Central memory CD8-positive, alpha-beta T cell (primary cell): ENCODE measurements at places on chromosomes 2 and 18.
A peak's percentile ranks its signal among the peaks of the same experiment; 100 is the strongest.

- no peak for DNase-seq
These were observed 366.2 kb downstream of the NUP35 start for GRCh38 chr2:183490489-183490888.

GRCh38 chr2:118670838-118671237 lies 176.6 kb downstream of the EN1 start:
- no peak for DNase-seq

GRCh38 chr2:217800433-217801114 lies 202.2 kb downstream of the TNS1 start:
- DNase-seq: no peak

GRCh38 chr2:185984670-185985069 lies 246.1 kb downstream of the FSIP2 start:
- DNase-seq: no peak

- no peak for DNase-seq
These were observed 54.7 kb downstream of the INO80D start for GRCh38 chr2:206031162-206031784.

DNA sequence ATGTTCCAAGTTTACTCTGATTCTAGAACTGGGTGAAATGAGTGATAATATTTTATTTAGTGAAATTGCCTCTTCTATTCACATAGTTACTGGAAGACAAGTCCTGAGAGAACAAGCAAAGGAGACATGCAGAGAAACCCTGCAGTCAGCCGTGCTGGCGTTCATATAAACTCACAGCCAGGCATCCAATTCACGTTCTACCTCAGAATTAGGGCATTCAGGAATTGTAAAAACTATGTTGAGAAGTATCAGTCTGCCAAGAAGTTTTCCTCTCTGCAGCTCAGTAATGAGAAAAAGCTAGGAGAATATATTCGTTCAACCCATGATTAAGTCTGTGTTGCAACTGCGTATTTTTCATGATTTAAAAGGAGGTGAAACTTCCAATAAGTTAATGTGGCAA lies 156.2 kb upstream of the DSEL start:
- DNase-seq: no peak

DNA sequence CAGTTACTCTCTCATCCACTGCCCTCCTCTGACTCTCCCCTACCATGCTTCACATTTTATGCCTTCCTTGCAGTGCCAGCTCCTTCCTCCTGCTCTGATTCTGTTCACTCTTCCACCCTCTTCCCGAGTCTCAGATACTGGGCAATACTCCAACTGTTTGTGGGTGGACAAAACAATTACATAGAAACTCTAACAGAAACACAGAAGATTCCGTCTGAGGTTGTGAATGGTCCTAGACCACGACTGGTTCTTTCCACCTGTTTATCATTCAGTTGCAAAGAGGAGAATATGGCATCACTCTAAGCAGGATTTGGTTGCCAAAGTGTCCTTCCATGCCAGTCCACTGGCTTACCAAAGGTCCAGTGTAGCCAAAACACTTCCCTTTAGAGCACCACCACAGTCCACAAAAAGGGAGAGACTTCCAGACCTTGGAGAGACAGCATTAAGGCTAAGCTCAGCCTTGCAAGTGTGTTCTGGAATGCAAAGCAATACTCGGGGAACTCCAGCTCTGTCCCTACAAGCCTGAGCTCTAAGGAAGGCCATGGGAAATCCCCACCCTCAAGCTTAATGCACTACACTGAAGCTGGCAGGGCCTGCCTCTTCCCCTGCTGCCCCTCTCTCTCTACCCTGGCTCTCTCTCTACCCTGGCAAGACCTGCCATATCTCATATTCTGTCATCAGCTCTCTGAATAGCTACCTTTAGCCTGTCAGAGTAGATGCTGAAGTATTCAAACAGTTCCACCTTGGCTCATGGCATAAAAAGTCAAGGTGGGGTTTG lies 33.6 kb upstream of the RND3 start:
- DNase-seq: no peak

DNA sequence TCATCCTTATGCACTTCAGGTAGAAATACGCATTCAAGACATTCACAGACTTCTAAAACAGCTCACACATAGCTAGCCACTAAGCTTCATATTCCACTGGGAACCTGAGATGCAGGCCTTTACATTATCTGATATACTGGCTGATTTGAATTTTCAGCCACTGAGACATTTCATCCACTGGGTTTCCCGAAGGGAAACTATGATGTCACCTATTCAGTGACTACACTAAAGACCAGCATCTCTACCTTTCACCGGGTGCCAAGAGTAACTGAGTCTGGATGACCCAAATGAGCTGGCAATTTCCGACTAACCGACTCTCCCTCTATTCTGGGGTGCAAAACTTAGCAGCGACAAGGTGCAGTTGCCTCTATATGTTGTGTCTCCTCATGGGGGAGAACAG lies 31.8 kb upstream of the SP140L start:
- DNase-seq: no peak

- no peak for DNase-seq
These were observed 51.6 kb upstream of the FMNL2 start for GRCh38 chr2:152283392-152283791.

GRCh38 chr18:56026509-56026908 lies 438.5 kb upstream of the TCF4 start:
- no peak for DNase-seq

GRCh38 chr2:74952575-74952974 lies 5.9 kb upstream of the POLE4 start:
- DNase-seq: no peak

DNA sequence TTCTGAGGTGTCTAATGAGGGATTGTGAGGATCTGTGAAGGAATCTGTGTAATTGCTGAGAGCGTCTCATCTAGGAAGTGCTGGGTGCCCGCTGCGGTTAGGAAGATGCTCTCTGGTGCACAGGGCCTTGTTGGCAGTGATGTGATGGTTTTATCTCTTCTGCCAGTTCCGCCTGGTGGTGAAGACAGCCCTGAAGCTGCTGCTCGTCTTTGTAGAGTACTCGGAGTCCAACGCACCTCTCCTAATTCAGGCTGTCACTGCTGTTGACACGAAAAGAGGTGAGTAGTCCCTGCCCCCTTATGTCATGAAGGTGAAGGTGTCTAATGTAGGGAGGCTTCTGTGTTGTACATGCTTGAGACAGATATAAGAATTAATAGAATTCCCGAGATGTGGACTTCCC lies 234.2 kb downstream of the TPGS2 start:
- no peak for DNase-seq

DNA sequence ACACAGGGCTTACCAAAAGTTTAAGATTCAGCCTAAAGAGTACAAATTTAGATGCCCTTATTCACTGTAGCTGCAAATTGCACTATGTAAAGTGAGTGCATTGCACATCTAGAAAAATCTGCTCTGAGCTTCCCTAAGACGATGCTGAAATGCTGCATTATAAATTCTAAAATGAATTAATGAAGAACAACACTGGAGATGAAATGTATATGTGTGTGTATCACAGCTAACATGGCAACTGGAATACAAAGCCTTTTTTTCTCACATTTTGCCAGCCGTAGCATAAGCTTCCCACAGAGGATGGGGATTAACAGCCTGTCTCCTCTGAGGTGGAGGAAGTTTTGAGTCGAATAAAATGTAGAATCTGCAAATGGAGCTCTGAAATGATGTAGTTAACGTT lies 338.3 kb upstream of the ZEB2 start:
- no peak for DNase-seq

- DNase-seq: no peak
These were observed 31.4 kb upstream of the SALL3 start for GRCh38 chr18:78948221-78948620.

DNA sequence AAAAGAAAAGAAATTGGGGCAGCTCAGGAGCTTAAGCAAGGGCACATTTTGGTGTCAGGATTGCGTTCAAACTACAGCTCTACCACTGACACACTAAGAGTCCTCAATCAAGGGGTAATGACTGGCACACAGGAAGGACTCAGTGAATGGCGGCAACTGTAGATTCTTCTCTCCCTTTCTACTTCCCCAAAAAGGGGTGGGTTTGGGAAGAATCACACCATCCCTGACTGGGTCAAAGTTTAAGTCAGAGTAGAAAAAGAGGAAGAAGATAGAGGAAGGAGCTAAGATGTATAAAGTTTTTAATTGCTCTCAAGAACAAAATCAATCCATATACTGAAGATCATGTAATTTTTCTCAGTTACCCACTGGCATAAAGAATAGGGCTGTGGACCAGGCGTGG lies 2.6 kb downstream of the NLRC4 start:
- no peak for DNase-seq

GRCh38 chr2:27621524-27621923 lies 7.3 kb downstream of the CCDC121 start:
- DNase-seq: no peak

GRCh38 chr2:149192427-149192826 lies 138.0 kb upstream of the LYPD6 start:
- no peak for DNase-seq

- no peak for DNase-seq
These were observed 201.8 kb downstream of the EPHA4 start for GRCh38 chr2:221370076-221370856.

DNA sequence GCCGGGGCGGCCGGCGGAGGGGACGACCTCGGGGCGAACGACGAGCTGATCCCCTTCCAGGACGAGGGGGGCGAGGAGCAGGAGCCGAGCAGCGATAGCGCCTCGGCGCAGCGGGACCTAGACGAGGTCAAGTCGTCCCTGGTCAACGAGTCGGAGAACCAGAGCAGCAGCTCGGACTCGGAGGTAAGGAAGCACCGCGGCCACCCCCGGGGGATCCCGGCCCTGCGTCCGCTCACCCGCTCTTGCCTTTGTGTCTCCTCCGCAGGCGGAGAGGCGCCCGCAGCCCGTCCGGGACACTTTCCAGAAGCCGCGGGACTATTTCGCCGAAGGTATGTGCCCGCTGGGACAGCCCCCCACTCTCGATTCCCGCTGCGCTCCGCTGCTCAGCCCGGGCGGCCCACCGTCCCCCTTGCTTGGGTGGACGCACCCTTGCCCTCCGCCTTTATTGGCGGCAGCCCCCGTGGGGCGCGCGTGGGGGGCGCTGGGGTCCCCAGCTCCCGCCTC lies 611 bp downstream of the TCF7L1 start:
- peak; percentile 10 for DNase-seq

GRCh38 chr2:134262684-134263083 lies 8.8 kb downstream of the MGAT5 start:
- no peak for DNase-seq

DNA sequence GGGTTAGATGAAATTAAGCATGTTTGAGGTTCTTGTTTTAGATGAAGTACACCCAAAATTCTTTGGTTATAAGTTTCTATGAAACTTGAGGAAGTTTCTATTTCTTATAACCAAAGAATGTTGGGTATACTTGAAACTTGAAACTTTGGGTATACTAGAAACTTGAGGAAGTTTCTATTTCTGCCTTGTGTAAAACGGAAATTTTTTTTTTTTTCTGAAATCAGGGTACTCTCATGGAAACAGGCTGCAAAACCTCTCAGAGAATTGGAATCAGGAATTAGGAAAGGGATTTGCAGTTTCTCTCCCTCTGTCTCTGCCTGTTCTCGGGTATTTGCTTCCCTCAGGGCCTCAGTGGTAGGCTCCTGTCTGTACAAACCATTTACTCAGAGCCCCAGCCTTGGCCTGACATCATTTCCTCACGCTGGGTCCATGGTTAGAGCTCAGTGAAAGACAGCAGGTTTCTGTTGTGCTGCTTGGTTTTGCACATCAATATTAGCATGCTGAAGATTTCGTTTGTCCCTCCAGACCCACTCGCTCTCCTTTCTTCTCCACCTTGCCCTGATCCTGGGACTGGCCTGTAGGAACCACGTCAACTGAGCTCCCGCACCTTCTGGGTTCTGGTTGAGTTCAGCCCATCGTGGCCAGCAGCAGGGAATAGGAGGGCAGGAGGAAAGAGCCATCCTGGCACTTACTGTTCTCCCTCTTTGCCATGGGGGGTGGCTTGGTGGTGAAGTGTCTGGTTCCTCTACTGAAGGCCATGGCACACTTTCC lies 106.4 kb downstream of the POLR1A start:
- DNase-seq: no peak

GRCh38 chr2:130744287-130745117 lies 10.8 kb upstream of the AMER3 start:
- no peak for DNase-seq

DNA sequence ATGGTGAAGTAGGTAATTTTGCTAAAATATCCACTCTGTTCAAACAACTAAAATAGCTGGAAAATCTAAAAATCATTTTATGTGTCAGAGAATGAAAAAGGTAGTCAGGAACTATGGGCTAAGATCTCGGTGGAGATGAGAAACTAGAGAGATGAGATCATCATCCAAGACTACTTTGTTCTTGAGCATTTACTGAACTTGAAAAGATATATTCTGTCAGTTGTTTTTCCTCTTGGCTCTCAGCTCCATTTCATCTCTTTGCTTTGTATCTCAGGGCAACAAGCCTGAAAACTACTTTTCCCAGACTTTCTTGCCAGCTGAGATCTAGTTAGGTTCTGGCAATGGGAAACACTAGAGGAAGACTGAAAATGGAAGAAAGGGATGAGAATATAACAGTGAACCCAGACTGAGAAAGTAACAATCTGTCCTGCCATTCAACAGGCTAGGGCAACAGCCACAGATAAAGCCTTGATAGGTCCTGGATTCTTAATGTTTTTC lies 346.2 kb upstream of the MEX3C start:
- DNase-seq: no peak

DNA sequence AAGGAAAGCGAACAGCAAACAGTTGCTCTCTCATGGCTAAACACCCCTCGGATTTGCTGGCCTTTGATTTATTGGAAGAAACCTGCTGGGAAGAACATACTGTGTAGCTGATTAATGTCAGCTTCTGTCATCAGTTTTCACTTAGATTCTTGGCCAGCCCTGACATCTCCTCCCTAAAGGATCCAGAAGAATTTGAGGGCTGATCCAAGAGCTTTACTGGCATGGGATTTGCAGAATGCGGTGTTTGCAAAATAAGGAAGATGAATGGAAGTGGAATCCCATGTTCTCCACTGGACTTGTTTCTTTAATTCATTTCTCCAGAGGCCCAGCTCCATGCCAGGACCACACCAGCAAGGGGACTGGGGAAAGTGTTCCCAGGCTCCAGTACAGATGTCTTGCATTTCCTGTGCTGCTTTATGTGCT lies 80.5 kb downstream of the RDH14 start:
- DNase-seq: no peak

- DNase-seq: no peak
These were observed 172.6 kb upstream of the PIEZO2 start for GRCh38 chr18:11322006-11322405.

DNA sequence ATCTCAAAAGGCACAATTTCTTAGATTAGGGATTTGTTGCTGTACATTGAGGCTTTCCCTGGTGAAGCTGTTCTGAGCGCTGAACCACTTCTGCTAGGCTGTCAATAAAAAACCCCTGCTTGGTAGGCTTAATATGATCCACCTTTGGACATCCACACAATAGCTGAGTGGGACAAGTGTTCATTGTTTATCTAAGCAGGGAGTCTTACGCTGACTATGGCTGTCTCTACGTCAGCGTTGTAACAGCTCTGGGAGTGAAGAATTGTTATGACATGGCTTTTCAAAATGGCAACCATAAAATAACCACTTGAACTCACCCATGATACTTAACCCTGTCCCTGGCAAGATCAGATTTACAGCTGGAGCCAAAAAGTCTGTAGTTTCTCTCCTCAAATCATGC lies 111.5 kb upstream of the SULT1C3 start:
- no peak for DNase-seq

- no peak for DNase-seq
These were observed 71.8 kb upstream of the STAM2 start for GRCh38 chr2:152247337-152247695.

- DNase-seq: no peak
These were observed 99.6 kb upstream of the MBOAT2 start for GRCh38 chr2:9102861-9103662.
